ENCODE measurements at places on chromosomes 4 and X.

DNA sequence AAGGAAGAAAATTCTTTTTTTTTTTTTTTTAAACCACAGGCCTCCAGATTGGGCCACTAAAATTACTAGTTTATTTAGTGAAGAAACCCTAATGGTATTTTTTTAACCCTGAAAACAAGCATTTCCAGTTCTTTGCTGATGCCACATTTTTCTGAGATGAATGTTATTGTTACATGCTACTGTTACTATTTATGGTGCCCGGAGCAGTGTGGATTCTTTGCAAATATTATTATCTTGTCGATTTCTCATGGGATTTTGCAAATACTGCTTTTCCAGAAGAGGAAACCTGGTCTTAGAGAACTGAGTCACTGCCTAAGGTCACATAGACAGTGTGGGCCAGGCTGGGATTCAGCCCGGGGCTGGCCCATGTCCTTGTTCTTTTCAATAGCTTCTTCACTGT lies 8.7 kb upstream of the ALAS2 start:
- DNase-seq: no peak

DNA sequence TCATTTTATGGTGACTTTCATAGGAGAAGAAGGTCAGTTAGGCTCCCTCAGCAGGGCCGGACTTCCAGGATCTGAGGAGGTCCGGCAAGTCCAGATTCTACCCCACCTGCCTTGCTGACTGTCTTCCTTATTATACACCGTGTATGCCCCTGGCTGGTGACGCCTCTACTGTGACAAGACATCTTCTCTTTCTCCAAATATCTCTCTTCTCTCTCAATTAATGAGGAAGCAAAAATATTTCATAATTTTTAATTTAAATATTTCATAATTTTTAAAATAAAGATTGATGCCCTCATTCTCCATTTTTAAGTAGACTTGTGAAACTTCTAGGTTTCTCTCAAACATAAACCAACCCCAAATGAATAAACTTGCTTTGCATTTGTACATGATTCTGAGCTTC lies 202.5 kb downstream of the NSUN7 start:
- DNase-seq: no peak

DNA sequence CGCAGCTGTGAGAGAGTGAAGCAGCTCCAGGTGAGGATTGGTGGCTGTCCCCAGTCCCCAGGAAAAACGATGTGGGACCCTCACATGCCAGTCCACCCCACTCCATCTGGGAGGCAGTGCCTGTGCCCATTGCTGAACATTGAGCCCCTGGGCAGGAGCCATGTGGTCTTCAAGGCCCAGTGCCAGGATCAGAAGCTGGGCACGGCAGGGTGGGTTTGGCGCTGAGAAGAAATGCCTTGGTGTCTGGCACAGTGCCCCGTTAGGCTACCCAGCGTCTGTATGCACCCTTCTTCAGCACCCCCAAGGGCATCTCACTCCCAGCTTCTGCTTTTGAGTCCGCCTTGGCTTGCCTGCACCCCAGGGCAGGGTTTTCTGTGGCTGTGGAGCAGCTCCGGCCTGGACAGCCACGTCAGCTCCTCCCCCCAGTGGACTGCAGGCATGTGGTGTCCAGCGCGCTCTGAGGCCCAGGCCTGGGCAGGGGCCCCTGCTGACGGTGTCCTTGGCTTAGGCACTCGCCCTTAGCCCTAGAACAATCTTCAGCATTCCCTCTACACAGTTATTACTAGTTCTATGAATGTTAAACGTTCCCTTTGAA lies 28.6 kb downstream of the RGS12 start:
- DNase-seq: no peak

GRCh38 chr4:159337041-159337440 lies 234.2 kb downstream of the RAPGEF2 start:
- DNase-seq: no peak

- DNase-seq: no peak
These were observed 24.4 kb downstream of the ENOX2 start for GRCh38 chrX:130878350-130879341.

DNA sequence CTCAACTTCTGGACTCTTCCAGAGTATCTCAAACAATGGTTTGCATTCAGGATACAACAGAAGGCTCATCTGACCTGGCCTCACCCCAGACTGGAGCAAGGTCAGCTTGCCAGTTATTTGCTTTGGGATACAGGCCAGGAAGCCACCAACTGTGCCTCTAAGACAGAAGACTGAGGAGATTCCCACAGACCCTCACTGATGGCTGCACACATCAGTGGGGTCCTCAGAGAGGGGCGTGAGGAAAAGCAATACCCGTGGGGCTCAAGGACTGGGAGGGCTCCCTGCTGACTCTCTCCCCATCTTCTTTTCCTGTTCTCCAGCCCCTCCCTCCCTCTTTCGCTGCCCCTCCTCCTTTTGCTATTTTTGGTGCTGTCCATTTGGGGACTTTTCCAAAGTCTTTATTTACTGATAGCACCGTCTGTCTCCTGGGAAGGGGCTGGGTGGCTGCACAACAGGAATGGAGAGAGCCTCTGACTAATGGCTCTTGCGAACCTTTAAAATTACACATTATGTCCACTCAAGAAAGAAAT lies 23.2 kb downstream of the RELL1 start:
- DNase-seq: no peak

DNA sequence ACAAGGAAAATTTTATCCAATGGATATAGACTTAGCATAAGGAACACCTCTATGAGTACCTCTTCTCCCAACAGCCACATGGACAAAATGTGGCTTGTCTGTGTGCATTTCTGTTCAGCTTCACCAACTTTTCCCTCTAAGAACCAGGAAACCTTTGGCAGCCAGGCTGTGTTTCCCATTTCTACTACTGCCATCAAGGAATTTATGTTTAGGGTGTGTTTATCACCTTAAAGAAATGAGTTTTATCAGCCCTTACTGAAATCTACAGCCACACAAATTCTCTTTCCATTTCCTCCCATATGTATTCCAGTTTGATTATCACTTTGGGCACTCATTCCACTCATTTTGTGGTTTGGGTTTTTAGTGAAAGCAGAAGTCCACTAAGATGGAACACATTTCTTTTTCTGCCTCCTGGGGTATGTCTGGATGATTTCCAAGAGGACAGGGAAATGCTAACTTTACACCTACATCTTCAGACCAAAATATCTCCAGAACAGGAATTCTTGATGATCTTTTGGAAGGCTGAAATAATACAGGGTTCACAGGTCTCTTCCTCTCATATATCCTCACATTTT lies 82.6 kb upstream of the MAOA start:
- no peak for DNase-seq

DNA sequence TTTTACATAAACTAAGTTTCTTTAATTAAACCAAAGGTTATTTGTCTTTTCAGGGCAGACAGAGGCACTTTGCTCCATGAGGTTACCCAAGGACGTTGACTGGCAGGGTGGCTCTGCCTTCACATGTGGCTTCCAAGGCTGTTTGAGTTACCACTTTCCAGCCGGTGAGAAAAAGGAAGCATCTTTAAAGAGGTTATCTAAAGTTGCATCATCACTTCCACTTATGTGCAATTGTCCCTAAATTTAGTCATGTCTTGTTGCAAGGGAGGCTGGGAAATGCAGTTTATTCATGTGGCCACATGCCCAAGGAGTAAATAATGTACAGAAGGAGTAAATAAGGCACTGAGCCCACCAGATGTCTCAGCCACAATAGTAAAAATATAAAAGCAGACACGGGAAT lies 29.0 kb upstream of the RAP1GDS1 start:
- no peak for DNase-seq

GRCh38 chr4:145042601-145043285 lies 55.3 kb downstream of the ANAPC10 start:
- DNase-seq: no peak

GRCh38 chr4:172865531-172866127 lies 303.0 kb upstream of the GALNT7 start:
- DNase-seq: no peak

- DNase-seq: no peak
These were observed 80.8 kb downstream of the ANKRD50 start for GRCh38 chr4:124631760-124632159.

DNA sequence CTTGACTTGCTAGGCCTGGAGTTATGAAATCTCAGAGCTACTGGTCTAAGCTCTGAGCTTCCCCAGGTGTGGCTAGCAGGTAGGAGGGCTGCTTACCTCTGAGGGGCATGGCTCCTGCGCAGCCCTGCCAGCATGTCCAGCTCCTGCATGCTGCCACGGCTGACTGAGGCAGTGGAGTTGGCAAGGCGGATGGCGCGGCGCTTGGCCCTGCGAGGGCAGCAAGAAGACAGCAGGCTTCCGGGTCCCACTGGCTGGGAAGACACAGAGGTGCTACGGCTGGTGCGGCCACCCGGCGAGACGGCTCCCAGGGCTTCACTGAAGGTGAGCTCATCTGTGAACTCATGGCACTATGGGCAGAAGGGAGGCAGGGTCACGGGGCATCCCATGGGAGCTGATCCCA lies 5.7 kb downstream of the KCND1 start:
- DNase-seq: no peak

GRCh38 chrX:154383359-154384283 lies 4.5 kb downstream of the EMD start:
- DNase-seq: no peak

- no peak for DNase-seq
These were observed 112.5 kb downstream of the SH3KBP1 start for GRCh38 chrX:19774905-19775304.

- DNase-seq: no peak
These were observed 133.2 kb upstream of the ADAMTS3 start for GRCh38 chr4:72701987-72702819.

DNA sequence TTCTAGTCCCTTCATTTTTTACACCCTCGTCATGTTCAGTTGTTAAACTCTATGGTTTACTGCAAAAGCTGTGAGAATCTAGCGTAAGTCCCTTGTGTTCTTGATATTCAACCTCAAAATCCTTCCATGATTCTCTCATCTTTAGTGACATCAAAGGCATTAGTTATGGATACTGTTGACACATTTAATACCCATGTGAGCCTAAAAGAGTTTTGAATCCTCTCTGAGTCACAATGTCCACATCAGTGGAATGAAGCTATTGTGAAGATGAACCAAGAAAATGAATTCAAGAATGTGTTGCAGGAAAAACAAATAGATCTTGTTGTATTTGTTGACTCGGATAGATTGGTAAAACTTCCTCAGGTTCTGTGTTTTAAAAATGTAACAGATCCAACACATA lies 394.7 kb upstream of the ATOH1 start:
- DNase-seq: no peak

GRCh38 chrX:23854122-23854521 lies 53.6 kb downstream of the APOO start:
- DNase-seq: no peak

GRCh38 chrX:124540474-124540873 lies 194.1 kb downstream of the SH2D1A start:
- DNase-seq: no peak

DNA sequence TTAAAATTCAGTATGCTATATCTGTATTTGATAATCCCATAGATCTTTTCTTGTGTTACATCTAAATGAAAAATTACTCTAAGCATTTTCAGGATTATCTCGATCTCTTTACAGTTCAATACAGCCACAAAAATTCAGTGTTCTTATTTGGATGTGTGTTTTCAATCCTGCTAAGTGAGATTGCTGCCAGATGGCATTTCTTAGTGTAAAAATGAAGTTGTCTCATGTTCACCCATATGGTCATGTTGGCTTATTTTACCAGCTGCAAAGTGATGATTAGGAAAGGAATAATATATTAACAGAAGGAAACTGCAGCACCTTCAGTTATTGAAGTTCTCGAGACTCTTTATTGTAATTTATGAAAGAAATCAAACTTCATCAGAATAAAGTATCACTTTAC lies 12.1 kb upstream of the FAM47A start:
- no peak for DNase-seq

- DNase-seq: no peak
These were observed 76.6 kb downstream of the INTS12 start for GRCh38 chr4:105631818-105632400.

DNA sequence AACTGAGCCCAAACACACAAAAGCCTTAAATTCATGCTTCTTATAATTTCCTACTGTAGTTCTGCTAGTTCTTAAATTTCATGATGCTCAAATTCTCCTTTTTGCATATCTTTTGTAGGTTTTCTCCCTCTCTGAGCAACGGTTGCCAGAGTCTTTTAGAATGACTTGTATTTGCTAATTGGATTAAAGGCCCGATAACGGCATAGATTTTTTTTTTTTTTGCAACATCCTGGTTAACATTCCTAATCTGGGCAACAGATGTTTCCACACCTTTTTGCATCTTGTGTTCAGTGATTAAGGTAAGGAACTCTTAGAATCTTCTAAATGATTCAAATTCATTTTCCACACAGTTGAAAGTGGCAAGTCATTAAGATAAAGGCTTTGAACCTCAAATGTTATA lies 66.3 kb upstream of the ADGRG2 start:
- DNase-seq: no peak

GRCh38 chrX:129739578-129739977 lies 799 bp downstream of the XPNPEP2 start:
- DNase-seq: no peak

DNA sequence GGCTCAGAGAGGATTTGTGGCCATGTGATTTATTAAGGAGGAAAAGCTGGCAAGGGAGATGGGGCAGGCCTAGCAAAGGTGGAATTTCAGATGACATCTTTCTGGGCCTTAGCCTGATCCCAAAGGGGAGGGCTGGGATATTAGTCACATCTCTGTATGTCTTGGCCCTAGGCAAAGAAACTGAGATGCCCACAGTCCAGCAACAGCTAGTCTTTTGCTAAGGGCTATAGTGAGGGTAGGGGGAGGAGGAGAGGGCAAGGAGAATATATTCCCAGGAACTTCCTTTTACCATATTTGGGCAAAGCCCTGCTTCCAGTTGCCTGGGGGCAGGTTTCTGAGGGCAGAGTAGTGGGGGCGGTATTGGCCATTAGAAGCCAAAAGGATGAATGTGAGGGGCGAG lies 209.8 kb upstream of the NR3C2 start:
- no peak for DNase-seq

DNA sequence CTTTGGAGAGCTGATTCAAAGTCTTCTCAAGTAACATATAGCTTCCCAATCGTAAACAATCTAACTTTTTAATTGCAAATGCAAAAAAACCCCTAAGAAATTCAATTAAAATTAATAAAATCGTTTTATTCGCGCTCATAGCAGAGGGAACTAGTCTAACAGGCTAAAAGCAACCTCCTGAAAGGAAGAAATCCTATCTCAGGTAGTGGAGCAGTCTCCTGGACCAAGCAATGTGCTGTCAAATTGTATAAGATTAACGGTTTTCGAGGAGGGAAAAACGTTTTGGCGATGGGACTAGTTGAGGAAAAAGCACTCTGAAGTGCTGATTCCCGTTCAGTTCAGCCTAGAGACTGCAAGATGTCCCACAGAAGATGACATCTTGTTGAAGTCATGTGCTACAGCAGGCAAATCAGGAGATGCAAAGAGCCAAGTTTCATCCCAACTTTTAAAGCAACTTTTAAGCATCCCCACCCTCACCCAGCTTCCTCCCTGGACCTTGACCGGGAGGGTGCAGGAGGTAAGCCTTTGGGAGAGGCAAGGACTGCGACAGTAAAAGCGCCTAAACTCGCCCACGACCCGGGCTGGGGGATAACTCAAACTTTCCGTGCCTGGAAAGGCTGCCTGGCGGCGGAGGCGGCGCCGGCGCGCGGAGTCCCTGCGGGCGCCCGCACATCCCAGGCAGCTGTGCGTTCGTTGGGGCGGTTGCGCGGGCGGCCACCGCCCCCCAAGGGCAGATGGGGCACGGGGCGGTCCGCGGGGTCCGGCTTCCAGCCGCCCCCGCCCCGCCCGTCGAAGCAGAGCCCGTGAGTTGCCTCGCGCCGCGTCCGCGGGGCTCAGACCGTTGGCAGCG lies 784 bp downstream of the MAP7D3 start:
- no peak for DNase-seq

- no peak for DNase-seq
These were observed 71.6 kb downstream of the DCTD start for GRCh38 chr4:182845618-182846017.

- peak; percentile 67 for DNase-seq
These were observed 1.8 kb downstream of the RAP2C start for GRCh38 chrX:132217203-132218073.

- no peak for DNase-seq
These were observed at the start of gene NHS for GRCh38 chrX:17374619-17375366. TSS of gene NHS (plus strand) at chrX:17375200. CDS start at chrX:17375758, 558 bp downstream.

Data from activated gamma-delta T cell treated with anti-CD3 and anti-CD28 coated beads, Interleukin-2, amount 50 U/mL, for 16 hours (primary cell).